ENCODE measurements at places on chromosomes 1 and 21. TPM values are rescaled to one million over a fixed set of nuclear protein-coding genes. Genes with fewer than 3 reads are reported as not detected.
A peak's percentile ranks its signal among the peaks of the same experiment; 100 is the strongest.

Gene CD1B
- total RNA-seq: not detected

Gene COL16A1
- total RNA-seq: 7.9 TPM

Gene KCNK2
- 1.2 TPM for total RNA-seq

Gene PLA2G2C
- not detected for total RNA-seq

Gene C1orf226
- total RNA-seq: 18.8 TPM

Gene ZNF695
- total RNA-seq: 25.6 TPM

- DNase-seq: no peak
Measured at GRCh38 chr1:43357251-43357650, 1.5 kb upstream of the CDC20 start.

GRCh38 chr1:183034682-183035081, 11.5 kb downstream of the LAMC1 start:
- no peak for DNase-seq

DNA sequence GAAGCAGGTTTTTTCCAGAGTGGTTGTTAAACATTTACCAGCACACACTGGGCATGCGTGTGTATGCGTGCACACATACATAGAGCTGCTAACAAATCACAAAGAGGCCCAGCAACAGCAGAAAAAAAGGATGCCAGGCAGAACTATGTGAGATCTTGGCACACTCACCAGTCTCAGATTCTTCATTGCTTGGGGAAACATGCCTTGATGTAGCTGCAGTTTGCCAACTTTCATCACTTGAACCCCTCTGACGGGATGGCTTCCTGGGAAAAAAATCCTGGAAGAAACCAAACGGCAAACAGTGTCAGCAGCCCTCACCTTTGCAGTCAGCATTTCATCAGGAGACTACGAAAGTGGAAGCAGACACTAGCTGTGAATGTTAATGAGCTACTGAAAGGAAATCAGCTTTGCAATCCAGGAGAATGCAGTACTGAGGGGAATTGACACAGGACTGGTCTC, 609.1 kb downstream of the KIF26B start:
- DNase-seq: no peak

- DNase-seq: no peak
Measured at GRCh38 chr1:85438353-85438752, 26.6 kb downstream of the DDAH1 start.

DNA sequence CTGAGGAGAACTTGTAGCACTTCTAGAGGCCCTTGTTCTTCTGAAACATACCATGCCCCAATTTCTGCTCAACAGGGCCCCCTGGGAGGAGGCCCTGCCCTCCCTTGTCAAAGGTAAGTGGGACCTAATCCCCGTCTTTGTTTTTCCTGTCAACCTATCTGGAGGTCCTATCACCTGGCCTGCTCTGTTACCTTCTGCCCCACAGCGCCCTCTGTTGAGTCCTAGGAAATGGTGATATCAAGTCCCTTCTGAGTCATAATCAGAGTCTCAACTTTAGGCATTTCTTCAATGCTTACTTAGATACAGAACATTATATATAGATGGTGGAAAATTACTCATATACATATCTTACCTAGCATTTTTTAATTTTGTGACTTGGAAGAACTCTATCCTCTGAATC, 28.2 kb upstream of the FCRL4 start:
- peak; percentile 21 for DNase-seq

DNA sequence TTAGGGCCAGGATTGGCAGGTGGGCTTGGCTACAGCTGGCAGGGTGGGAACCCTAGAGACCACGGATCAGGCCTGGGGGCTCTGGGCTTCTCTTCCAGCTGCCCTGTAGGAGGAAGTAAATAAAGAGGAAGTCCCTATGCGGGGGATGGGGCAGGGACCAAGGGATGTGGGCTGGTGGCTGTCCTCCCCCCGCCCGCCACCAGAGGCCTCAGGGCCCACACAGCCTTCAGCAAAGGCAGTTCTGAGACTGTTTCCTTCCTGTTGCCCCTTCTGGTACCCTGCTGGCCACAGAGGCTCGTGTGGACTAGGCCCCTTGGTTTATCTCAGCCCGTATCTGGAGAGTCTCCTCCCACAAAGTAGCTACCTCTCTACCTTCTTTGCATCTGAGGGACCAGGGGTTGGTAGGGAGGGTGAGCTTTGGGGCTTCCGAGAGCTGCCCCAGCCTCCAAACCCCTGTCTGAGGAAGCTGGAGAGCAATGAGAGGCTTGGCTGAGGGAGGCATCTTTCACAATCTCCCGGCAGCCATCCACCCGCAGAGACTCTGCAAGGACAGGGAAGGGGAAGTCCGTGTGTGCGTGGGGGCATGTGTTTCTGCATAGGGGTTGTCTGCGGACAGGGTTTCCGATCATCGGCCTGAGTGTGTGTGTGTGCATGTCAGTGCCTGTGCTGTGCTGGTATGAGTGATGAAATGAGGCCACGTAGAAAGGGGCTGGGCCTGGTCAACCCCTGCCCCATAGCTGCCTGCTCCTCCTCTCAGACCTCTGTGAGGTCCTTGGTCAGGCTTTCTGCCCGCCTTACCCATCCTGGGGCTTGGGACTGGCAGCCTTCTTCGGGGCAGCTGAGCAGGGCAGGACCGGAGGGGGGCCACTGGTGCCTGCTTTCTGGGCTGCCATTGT, 12.5 kb downstream of the RPS6KA1 start:
- no peak for DNase-seq

DNA sequence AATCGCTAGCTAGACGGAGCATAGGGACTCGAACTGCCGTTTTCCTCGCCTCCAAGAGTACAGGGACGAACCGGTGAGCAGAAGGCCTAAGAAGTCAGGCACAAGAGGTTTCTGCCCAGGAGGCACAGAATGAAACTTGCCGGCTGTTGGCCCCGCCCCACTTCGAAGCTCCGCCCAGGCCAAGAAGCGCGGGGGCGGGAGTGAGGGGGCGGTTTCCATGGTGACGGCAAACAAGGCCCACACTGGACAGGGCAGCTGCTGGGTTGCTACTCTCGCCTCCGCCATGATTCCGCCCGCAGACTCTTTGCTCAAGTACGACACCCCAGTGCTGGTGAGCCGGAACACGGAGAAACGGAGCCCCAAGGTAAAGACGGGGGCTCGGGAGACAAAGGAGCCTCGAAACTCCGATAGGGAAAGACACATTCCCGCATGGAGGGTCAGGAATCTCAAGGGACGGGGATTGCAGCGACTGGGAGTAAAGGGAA, at the start of gene DNALI1:
DNALI1 (plus strand) TSS at position 229 of the 485 bp plus-strand sequence; CDS start at position 284, 55 bp downstream.
- peak; percentile 70 for DNase-seq

- DNase-seq: no peak
Measured at GRCh38 chr1:174990382-174990999, 9.3 kb upstream of the CACYBP start.

GRCh38 chr1:72662918-72663317, 380.6 kb upstream of the NEGR1 start:
- no peak for DNase-seq

DNA sequence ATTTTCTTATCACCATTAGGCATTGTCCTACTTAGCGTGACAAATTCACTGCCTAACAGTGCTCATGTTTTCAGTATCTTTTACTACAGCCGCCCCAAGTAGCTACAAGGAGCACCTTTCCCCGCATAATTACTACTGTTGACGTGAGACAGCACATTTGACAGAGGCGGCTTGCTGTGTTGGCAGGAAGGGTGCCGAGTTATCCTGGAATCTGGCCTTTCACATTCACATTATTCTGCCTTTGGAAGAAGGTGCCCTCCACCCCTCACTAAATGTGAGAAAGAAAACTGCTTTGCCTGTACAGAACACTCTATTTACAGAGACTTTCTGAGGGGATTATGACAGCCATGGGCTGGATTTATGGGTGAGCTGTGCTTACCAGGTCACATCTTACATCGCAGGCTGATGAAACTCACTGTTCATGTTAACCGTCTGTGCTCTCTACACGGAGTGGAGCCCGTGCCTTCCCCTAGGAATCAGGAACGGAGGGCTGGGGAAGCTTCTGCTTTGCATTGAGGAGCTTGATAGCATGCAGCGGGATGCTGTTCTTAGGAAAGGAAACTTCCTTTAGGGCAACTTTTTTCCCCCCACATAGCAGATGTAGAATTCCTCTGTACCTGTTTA, 148.0 kb upstream of the ZRANB2 start:
- DNase-seq: peak; percentile 9

DNA sequence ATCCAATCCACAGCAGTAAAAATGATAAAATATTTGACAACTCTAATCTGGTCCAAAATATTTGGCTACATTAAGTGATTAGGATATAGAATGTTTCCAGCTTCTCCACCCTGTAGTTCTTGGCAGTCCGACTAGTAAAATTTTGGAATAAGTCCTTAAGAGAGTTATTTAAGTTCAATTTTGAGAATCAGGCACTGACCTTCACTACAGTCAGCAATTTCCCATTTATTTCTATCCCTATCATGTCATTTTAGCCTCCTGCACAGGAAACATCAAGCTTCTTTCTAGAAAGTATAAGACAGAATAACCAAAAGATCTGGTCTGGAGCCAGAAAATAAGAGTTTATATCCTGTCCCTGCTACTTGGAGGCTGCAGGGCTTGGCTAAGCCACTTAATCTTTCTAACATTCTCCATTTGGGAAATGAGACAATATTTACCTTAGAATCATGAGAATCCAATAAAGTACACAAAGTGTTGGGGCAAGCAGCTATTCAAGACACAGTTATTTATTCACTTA, 162.2 kb downstream of the DPYD start:
- no peak for DNase-seq

DNA sequence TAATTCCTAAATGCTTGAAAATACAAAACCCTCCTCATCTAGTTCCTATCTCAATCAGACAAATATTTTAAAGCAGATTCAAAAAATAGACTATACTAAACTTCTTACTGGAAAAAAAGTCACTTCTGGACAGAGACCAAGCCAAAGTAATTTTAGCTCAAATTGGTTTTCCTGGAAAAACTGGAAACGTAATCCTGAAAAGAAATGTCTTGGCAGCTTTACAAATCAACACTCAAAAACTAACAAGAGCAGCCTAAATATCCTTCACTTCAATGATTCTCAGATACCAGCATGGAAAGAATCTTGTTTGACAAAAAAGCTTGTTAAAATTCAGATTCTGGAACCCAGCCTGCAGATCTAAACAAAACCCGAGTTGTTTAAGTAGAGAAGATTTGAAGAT, 9.1 kb upstream of the GPR88 start:
- no peak for DNase-seq
